ENCODE measurements at places on chromosomes 11 and 22. TPM values are rescaled to one million over a fixed set of nuclear protein-coding genes. Genes with fewer than 3 reads are reported as not detected.

GRCh38 chr22:17102297-17102667 is 17.5 kb downstream of the IL17RA start:
- H3K36me3 ChIP-seq, result peaks cover 12% of the 10 kb centered on the region
- H3K27me3 ChIP-seq, result no peaks in the 10 kb centered on the region
- no peak overlapping the region for H3K27ac ChIP-seq

DNA sequence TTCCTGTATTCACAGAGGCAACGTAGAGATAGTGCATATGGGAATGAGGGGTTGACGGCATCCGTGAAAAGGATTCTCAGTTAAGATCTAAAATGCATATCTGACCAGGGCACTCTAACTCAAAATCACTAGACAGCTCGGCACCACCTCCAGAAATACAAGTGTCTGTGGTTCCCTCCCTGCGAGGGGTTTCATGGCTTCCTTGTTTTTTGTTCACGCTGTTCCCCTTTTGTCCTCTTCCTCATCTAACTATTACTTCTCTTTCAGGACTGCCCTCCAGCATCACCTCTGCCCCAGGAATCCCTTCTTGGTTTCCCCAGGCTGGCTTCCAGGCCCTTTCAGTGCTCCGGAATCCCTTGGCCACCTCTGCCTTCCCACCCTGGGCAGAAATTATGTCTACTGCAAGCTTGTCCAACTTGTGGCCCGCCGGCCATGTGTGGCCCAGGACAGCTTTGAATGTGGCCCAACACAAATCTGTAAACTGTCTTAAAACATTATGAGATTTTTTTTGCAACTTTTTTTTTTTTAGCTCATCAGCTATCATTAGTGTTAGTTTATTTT is 159.9 kb downstream of the FBXO7 start:
- peaks cover 15% of the 10 kb centered on the region for H3K27me3 ChIP-seq
- no peak overlapping the region for H3K27ac ChIP-seq
- H3K4me1 ChIP-seq, result no peaks in the 10 kb centered on the region

DNA sequence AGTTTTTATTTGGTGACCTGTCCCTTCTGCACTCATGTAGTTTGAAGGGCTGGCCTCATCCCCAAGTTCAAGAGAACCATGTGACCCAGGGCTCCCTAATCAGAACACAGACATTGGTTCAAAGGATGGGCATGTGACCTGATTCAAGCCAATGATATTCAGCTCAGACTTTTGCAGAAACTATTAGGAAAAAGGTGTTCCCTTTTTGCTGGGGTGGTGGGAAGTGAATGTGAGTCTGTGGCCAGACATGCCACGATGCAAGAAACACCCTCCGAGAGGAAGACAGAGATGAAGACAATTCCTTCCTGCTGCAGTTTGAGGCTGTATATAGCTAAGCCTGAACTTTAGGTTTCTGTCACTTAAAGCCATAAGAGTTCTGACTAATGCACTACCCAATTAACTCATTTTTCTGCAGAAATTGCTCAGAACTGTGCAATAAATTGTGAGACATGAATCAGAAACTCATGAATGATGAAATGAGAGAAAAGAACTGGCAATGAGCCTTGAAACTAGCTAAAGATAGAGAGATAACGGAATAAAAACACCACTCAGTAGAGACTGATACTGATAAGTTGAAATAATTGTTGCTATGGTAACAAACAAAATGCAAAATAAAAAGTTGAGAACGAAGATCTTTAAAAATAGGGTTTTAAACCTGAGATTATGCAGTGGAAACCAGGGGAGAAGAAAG is 9.2 kb upstream of the MAPK1 start:
- H3K4me1 ChIP-seq, result peaks cover 6% of the 10 kb centered on the region
- no peaks in the 10 kb centered on the region for H3K36me3 ChIP-seq
- H3K27ac ChIP-seq, result peak overlapping the region; percentile 90
- no peaks in the 10 kb centered on the region for H3K27me3 ChIP-seq
- H3K4me3 ChIP-seq, result peak overlapping the region; percentile 33

CCDC87 gene
- 0.63 TPM for total RNA-seq

All from T-helper 17 cell (primary cell).